ENCODE measurements at places on chromosomes 7 and 10. TPM values are rescaled to one million over a fixed set of nuclear protein-coding genes. Genes with fewer than 3 reads are reported as not detected.

The CYP3A4 gene
- not detected for total RNA-seq

The ABCC2 gene
- 138 TPM for total RNA-seq

The ATG9B gene
- total RNA-seq = 0.42 TPM

The NXPH1 gene
- total RNA-seq = not detected

The MDFIC gene
- total RNA-seq = 18.7 TPM

The ATXN7L1 gene
- 6.2 TPM for total RNA-seq

The PON2 gene
- 385 TPM for total RNA-seq

The OR9A4 gene
- not detected for total RNA-seq

The SPDYE3 gene
- total RNA-seq = not detected

The SEC31B gene
- 1.3 TPM for total RNA-seq

The GOT1 gene
- total RNA-seq = 31.8 TPM

The SEMA3E gene
- total RNA-seq = 2.3 TPM

The SPDYE2B gene
- total RNA-seq = not detected

The INPP5A gene
- total RNA-seq = 13.6 TPM

The PDZD7 gene
- 0.67 TPM for total RNA-seq

The MYL7 gene
- total RNA-seq = not detected

The SLC16A9 gene
- 0.07 TPM for total RNA-seq

The ITPRID1 gene
- not detected for total RNA-seq

The VSIR gene
- 31.1 TPM for total RNA-seq

The DBNL gene
- 65.3 TPM for total RNA-seq

The PIP gene
- total RNA-seq = not detected

The COL26A1 gene
- 0.36 TPM for total RNA-seq

The TMEM106B gene
- 37.1 TPM for total RNA-seq

The INTS15 gene
- 24.4 TPM for total RNA-seq

The CALHM1 gene
- not detected for total RNA-seq

The HILPDA gene
- total RNA-seq = 32.1 TPM

The SPAM1 gene
- not detected for total RNA-seq

The AQP1 gene
- 0.40 TPM for total RNA-seq

The ADK gene
- 32.9 TPM for total RNA-seq

The TRIM50 gene
- total RNA-seq = not detected

The OR2A5 gene
- not detected for total RNA-seq

The TMEM229A gene
- not detected for total RNA-seq

The GIGYF1 gene
- total RNA-seq = 17.6 TPM

The TEX47 gene
- total RNA-seq = not detected

The HGF gene
- not detected for total RNA-seq

The OGDH gene
- total RNA-seq = 27.9 TPM

The VAX1 gene
- 1.5 TPM for total RNA-seq

The EGR2 gene
- total RNA-seq = 0.52 TPM

The NKX1-2 gene
- total RNA-seq = 0.06 TPM

The ZNF365 gene
- 0.82 TPM for total RNA-seq
